ENCODE measurements at places on chromosomes 5 and 9.

DNA sequence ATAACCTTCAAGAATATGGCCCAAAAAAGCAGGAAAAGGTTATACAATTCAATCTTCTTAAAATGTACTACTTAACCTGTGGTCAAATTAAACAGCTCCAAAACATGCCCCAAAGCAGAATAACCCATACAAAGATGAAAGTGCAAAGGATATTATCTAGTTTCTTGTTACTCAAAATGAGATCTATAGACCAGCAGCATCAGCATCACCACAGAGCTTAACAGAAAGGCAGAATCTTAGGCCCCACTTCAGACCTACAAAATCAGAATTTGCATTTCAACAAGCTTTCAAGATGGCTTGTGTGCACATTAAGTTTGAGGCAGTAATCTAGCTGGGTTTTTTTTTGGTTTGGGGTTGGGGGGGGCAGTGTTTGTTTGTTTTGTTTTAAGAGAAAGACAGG is 54.0 kb downstream of the SCAI start:
- DNase-seq, result no peak

DNA sequence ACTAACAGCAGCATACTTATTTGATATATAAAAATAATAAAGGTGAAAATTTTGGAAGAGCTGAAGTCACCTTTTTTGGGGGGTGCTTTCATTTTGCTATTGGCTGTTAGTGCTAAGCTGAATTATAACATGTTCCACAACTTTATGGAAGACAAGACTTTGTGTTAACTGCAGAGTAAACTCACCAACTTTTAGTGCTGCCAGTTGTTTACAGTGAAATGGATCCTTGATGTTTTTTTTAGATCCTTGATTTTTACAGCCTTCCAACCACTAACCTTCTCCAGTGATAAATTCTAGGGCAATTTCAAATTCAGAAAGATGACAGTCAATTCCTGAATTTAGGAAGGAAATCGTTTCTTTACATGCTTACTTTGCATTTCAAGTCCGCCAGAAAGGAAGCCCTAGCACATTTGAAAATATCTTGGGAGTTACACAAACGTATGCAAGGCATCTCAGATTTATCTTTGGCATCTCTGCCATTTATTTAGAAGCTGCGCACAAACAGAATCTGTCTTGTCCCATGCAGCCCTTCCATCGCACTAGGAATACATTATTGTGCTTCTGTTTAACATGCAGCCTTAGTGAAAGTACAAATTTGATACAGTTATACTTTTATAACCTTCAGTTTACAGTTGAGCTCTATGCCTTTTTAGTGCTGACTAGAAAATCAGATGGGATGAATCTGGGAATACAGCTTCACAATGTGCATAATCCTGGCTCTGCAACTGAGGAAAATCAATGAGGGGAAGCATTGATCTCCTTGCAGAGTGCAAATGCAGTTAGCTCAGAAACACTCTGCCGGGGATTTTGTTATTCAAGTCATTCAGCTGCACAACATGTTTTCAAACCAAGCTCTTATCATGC is 142.4 kb upstream of the ZNF608 start:
- no peak for DNase-seq

- DNase-seq, result no peak
Observed at GRCh38 chr9:34363619-34364351, 12.9 kb downstream of the MYORG start.

GRCh38 chr9:133690081-133690561 is 48.0 kb downstream of the SARDH start:
- no peak for DNase-seq

GRCh38 chr9:127199001-127199791 is 65.4 kb upstream of the GARNL3 start:
- DNase-seq, result peak; percentile 79

DNA sequence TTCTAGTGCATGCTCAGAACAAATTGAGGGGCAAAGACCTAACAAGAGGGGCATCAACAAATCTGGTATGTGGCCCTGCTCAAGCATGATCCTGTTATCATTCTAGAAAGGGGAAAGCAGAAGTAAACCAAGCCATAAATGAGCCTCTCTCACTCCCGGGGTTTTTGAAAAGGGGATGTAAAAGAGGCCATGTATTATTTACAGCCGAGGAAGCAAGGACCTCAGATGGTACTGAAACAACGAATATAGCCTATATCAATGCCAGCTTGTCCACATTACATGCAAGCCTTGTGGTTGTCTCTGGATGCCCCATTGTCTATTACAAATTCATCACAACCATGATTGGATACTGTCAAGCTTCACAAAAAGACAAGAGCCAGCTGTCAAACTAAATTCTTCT is 211.3 kb downstream of the DCP2 start:
- DNase-seq, result no peak

DNA sequence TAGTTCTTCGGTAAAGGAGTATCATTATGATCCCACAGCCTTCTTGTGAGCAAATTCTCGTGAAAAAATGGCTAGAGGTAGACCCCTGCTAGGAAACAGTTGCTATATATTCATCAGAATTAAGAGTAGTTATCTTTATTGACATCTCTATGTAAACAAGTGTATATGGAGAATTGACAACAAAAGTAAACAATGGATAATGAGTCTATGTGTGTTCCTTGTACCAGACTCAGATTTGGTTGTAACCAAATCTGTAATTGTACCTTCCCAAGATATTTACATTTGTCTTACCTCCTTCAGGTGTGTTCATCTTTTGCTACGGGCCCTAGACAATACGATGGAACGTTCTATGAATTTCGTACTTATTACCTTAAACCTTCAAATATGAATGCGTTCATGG is 2.1 kb downstream of the NIPSNAP3B start:
- no peak for DNase-seq

- DNase-seq, result no peak
Observed at GRCh38 chr9:16236311-16236710, 634.2 kb downstream of the BNC2 start.
